AG09309 (cell line): ENCODE measurements at places on chromosomes 2 and 18.

DNA sequence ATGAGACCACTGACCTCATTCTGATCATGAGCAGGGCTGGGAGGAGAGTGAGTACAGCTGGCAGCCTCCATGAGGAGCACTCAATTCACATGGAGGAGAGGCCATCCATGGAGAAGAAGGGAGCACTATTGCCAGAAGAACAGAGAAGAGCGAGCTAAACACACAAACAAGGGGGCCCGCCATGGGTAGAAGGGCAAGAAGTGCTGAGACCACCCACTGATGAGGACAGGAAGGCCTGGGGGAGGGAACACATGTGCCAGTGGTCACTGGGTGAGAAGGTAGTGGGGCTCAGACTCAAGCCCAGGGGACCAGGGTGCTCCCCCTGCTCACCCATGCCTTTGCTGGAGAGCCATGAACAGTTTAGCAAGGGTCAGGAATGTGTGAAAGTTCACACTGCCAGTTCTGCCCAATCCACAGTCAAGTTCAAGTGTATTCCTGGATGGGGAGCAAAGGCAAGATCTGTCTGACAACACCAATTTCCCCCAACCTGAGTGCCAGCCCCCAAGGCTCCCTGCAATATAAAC, 57.7 kb downstream of the TTC32 start:
- no peak for DNase-seq

DNA sequence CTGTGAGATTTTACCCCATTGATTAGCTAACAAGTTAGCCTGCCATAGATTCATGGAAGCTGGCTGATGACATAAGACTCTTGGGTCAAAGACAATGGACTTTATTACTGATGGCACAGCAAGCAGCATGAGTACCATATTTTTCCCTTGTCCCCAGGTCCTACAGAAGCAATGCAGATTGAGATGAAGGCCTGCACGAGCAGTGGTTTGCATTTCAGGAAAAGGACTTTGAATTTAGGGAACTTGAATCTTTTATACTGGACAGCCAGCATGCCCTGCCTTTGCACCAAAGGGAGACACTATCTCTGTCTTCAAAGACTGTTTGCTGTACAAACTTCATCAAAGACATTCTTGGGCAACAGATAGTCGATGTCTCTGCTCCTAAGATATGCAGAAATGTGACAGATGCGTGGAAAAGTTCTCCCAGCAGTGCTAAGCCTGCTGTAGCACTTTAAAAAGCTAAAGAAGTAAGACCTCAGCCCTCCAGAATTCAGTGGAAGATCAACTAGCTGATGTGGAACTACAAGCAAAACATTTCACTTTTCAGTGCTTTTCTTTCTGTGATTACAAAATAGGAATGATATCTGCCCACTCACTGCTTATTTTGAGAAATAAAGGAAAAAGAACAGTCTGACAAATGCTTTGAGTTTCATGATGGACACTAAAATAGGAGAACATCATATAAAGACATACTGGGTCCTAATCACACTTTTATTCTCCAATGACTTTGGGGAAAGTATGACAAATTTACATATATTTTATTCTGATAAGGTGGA, 44.4 kb upstream of the TANK start:
- no peak for DNase-seq

GRCh38 chr2:212939777-212940531, 211.5 kb downstream of the IKZF2 start:
- DNase-seq = no peak

DNA sequence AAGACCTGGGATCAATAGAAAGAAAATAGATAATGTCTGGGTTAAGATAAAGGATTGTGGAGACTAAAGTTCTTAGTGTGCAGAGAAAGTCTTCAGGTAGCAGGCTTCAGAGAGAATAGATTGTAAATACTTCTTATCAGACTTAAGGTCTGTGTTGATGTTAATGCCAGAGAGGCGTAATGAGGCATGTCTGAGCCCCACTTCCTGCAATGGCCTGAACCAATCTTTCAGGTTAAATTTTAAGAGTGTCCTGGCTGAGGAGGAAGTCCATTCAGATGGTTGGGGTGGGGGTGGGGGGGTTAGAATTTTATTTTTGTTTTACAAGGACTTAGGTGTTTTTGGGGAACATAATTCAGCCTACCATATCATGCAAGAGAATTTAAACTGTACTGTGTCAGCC, 129.5 kb downstream of the EVA1A start:
- DNase-seq = no peak

GRCh38 chr18:49531678-49532153, 30.1 kb upstream of the LIPG start:
- no peak for DNase-seq

DNA sequence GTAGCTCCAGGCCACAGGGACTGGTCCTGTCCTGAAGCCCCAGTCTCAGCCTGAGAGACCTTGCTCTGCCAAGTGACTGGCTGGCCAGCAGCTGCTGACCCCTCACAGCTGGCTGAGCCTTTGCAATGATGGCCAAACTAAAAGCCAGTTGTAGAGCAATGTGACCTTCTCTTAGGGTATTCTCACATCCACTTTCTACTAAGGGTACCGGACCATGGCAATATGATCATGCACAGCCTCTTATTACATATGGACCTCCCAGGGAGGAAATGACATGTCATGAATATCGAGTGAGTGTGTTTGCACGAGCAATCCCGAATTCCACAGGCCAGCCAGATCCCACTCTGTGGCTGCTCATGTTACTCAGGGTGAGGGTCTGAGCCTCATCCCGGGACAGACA, 213.9 kb downstream of the VAPA start:
- DNase-seq = no peak

GRCh38 chr2:219870041-219870440, 242.6 kb downstream of the SLC4A3 start:
- no peak for DNase-seq

- DNase-seq = no peak
These were observed 94.0 kb downstream of the CDK15 start for GRCh38 chr2:201900362-201900761.

- peak; percentile 57 for DNase-seq
These were observed 89.7 kb downstream of the KCTD1 start for GRCh38 chr18:26458526-26459232.

DNA sequence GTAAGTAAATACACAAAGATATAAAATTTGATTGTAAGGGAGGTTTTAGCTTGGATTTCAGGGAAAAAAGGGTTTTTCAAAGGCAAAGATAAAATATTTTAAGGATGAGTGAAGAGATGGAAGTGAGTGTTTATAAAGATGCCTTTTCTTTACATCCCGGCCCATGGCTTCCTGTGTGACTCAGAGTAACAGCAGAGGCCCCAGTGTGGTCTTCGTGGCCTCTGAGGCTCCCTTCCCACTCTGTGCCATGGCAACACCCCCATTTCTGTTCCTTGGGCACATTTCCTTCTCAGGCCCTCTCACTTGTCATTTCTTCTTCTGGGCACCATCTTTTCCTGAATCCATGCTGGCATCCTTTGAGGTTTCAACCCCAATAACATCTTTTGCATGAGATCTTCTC, 92.6 kb upstream of the TMEM18 start:
- no peak for DNase-seq

DNA sequence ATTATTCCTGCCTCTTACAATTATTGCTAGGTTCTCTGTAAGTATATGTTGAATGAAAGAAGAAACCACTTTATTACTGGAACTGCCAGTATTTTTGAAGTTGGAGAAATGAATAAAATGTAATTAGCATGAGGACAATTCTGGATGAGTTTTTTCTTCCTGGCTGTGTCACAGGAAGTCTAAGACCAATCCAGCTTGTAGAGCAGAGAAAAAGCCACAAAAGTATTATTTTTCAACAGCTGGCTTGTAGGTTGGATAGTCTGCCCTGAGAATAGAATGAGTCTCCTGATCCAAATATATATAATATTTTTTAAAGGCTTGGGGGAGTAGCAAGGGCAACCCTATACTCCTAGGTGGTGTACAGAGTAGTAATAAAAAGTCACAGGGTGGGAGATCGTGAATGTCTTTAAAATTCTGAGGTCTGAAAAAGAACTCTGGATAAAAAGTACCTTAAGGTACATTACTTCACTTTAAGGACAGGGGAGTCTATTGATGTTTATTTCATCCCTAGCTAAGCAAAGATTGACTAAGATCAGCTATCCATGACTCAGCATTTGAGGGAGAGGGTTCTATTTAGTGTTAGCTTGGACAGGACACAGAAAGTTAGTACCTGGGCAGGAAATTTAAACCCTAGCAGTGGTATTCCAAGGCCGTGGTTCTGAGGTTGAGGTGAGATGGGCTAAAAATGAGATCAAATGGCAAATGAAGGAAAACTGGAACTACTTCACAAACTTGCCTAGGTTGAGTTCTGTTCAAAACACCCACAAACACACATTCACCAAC, 31.7 kb downstream of the SLC40A1 start:
- DNase-seq = no peak

DNA sequence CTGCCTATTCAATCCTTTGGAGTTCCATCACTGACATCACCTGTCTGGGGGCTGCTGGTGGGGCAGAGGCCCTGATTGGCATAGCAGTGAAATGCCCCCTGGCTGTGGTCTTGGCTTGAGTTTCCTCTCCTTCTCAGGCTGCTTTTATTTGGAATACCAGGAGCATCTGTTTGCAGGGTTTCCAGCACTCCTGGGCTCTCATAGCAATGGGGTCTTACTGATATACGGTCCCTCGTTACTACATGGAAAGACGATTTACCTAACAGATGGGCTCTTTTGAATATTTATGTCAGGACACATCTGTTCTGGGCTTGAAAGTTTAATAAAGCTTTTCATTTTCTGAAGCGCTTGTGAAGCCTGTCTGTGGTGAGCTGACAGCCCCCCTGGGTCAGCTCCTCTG, 230.3 kb downstream of the SLC4A3 start:
- DNase-seq = no peak

DNA sequence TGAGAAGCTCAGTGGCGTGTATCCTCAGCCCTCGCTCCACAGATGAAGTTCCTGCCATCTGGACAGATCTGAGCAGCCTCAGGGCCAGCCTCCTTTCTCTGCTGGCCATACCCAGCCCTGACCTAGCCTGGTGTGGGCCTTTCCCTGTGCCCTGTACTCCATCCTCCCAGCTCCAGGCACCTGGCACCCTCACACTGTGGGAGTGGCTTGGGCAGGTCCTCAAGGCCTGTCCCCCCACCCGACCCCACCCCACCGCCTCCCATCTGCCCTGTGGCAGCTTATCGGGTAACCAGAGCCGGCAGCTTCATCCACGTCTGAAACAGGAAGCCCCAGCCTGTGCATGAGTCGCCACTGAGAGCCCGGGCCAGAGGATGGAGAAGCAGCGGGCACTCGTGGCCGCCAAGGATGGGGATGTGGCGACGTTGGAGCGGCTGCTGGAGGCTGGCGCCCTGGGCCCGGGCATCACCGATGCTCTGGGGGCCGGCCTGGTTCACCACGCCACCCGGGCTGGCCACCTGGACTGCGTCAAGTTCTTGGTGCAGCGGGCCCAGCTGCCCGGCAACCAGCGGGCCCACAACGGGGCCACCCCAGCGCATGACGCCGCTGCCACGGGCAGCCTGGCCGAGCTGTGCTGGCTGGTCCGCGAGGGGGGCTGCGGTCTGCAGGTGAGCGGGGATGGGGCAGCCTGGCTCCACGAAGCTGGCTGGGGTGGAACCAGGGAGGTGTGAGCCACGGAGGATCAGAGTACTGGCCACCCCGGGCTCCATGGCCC, at the start of gene ESPNL:
Gene ESPNL (plus strand): TSS at position 292 of the 772 bp plus-strand sequence. CDS start 80 bp downstream, at position 372.
- DNase-seq = no peak

- DNase-seq = no peak
These were observed 58.6 kb downstream of the TSHZ1 start for GRCh38 chr18:75269124-75269680.

GRCh38 chr2:200781616-200782015, 30.1 kb upstream of the BZW1 start:
- no peak for DNase-seq

- no peak for DNase-seq
These were observed 105.6 kb downstream of the CSRNP3 start for GRCh38 chr2:165575044-165575615.

GRCh38 chr2:111143107-111143842, 22.6 kb downstream of the BCL2L11 start:
- no peak for DNase-seq

GRCh38 chr18:55403421-55403949, 184.5 kb downstream of the TCF4 start:
- no peak for DNase-seq

GRCh38 chr2:232367591-232368233, 10.8 kb upstream of the ALPP start:
- DNase-seq = no peak

DNA sequence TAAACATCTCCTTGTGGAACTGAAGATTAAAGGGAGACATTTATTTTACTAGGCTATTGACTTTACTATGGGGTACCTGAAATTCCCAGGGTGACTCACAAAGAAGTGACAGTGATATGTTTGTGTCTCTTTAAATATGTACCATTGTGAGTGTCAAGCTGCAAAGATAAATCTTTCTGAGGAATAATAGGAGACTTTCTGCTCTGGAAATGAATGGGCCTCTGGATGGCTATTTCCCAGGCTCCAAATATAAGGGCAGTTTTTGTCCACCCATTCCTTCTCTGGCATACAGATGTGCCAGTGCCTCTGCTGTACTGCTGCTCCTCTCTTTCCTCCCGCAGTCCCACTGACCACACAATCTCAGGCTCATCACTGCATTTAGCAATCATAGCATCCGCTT, 586.4 kb upstream of the CNTNAP5 start:
- no peak for DNase-seq

- no peak for DNase-seq
These were observed 133.7 kb upstream of the ID2 start for GRCh38 chr2:8548065-8548618.

- no peak for DNase-seq
These were observed 45.7 kb downstream of the RAB31 start for GRCh38 chr18:9753846-9754245.

- DNase-seq = no peak
These were observed 154.8 kb upstream of the ID2 start for GRCh38 chr2:8527031-8527430.

GRCh38 chr2:235582081-235582686, 88.3 kb downstream of the AGAP1 start:
- no peak for DNase-seq

DNA sequence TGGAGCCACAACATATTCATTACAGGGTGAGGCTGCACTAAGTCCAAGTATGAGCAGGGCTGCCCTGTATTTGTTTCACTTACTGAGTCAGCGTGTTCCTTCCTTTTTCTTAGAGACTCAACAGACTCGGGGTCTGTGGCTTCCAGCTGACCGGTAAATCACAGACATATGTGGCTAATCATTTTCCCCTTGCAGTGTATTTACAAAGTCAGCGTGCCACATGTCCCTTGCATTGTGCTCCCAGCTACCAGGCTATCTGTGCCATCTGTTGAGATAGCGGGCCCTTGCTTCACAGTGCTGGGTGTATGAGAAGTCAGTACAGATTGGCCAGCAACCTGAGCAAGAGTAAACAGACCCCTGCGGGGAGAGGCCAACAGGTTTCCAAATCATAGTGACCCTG, 254.3 kb downstream of the LRRTM1 start:
- DNase-seq = no peak

- no peak for DNase-seq
These were observed 22.2 kb downstream of the PDK1 start for GRCh38 chr2:172578054-172578453.

DNA sequence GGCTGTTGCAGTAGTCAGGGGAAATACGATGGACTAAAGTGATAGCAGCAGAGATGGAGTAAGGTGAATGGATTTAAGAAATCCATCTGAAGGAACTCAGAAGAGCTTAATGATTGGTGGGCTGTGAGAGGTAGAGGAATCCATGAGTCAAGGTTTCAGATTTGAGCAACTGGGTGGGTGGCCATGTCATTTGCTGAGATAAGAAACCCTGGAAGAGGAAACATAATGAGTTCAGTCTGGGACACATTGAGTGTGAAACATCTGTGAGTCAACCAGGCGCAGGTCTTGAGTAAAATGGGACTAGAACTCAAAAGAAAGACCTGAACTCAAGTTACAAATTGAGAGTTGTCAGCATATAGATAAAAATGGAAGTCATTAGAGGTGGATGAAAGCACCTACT, 19.7 kb upstream of the ASNSD1 start:
- DNase-seq = no peak
